ENCODE measurements at places on chromosomes 5 and 9.

GRCh38 chr5:64654561-64654938 lies 35.8 kb upstream of the SHISAL2B start:
- DNase-seq: no peak

- DNase-seq: no peak
Measured at GRCh38 chr5:3098821-3099220, 347.3 kb upstream of the IRX2 start.

DNA sequence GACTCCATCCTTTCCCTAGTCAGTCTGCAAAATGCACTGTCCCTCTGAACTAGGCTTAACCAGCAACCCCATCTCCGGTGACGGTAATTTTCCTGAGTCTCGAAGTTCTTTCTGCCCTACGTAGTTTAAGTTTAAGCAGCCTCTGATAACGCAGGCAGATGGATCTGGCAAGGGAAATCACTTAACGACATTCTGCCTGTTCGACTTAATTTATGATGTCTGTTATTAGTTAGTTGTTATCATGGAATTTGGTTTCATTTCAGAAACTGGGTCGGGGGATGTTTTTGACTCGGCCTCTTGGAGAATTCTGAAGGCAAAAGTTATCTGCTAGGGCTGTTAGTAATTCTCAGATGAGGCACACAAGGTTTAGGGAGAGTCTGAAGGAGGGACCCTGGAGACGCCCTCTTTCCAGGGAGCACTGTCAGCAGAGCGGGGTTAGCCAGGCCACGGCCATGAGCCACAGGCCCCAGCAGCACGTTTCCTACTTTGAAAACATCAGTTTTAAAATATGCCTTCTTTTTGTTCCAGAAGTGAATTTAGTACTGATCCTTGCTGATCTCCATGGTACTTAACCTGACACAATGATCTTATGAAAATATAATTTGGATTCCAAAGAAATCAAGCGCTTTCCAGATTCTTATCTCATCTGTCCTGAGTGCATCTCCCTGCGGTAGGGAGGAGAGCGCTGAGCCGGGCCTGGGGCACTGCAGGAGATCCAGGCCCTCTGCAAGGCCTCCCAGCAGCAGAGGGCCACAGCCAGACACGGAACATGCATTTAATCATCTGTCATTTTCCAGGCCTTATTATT lies 171.0 kb upstream of the OTULINL start:
- no peak for DNase-seq

- peak; percentile 33 for DNase-seq
Measured at GRCh38 chr9:68749135-68749534, 44.1 kb downstream of the PIP5K1B start.

- no peak for DNase-seq
Measured at GRCh38 chr5:73922875-73923557, 297.0 kb downstream of the ARHGEF28 start.

GRCh38 chr5:74623748-74624408 lies 16.6 kb downstream of the ENC1 start:
- DNase-seq: no peak

DNA sequence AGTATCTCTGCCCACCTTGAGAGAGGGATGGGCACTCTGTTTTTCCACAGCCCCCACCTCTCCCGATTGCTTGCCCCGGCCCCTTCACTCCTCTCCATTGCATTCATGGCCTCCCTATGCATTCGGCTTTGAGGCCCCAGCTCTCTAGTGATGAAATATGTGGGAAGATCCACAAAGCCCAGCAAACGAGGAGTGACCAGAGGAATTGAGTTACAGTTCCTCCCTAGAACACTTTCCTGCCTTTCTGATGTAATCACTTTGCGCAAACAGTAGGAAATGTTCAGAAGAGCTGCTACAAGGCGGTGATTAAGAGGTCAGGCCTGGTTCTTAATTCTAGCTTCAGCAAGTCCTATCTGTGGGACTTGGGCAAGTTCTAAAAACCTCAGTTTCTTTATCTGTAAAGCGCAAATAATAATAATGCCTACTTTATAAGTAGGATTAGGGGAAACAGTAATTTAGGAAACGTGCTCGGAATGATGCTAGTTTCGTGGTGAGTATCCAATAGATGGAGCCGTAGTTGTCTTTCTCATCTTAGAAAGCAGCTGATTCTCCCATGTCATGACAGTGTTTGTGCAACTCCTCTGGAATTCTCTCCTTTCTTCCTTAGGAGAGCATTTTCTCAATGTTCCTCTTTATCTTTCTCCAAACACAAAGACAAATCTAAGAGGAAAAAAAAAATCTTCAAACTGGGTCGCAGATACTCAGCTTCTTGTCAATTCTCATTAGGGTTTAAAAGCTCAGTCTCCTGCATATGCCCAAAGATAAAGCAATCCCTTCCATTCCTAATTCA lies 99.5 kb upstream of the MSX2 start:
- DNase-seq: no peak

GRCh38 chr5:38911933-38912332 lies 66.1 kb downstream of the OSMR start:
- DNase-seq: no peak

- no peak for DNase-seq
Measured at GRCh38 chr9:21689854-21690253, 112.6 kb upstream of the MTAP start.

- DNase-seq: no peak
Measured at GRCh38 chr9:126591922-126592321, 21.8 kb upstream of the LMX1B start.

Measured in hematopoietic multipotent progenitor cell treated with erythropoietin and hydrocortisone succinate and interleukin-3 and kit ligand, for 17 days (in vitro differentiated cells).